WTC11 (cell line): ENCODE measurements at places on chromosomes 5 and 9. TPM values are rescaled to one million over a fixed set of nuclear protein-coding genes. Genes with fewer than 3 reads are reported as not detected.

DNA sequence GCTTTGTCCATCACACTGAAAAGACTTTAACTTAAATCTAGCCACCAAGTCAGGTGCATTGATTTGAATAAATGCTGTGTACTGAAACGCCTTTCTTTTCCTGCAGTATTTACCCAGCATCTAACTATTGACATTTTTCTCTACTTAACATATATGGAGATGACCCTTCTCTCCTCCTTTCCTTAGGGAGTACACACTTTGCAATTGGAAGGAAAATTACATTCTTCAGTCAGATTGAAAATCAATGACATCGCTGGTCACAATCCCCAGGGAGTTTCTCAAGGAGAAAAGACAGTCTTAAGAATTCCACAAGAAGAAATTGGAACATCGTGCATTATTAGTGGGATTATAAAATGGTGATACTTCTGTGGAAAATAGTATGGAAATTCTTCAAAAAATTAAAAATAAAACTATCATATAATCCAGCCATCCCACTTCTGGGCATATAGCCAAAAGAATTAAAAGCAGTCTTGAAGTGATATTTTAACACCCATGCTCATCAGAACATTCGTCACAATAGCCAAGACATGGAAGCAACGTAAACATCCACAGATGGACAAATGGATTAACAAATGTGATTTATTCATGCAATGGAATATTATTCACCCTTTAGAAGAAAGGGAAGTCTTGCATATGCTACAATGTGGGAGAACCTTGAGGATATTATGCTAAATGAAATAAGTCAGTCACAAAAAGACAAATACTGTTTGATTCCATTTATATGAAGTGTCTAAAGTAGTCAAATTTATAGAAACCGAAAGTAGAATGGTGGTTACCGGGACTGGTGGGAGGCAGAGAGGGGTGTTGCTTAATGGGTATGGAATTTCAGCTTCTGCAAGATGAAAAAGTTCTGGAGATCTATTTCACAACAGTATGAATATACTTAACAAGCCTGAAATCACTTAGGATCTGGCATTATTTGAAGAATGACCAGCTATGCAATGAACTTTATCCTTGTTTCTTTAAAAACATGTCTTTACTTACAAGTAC is 14.3 kb upstream of the FREM1 start:
- no peak for DNase-seq
- no peaks in the 10 kb centered on the region for H3K4me1 ChIP-seq
- no peaks in the 10 kb centered on the region for H3K27me3 ChIP-seq
- H3K36me3 ChIP-seq = no peaks in the 10 kb centered on the region
- no peak overlapping the region for H3K27ac ChIP-seq

The TAS2R1 gene
- total RNA-seq = not detected in 3 replicates

DNA sequence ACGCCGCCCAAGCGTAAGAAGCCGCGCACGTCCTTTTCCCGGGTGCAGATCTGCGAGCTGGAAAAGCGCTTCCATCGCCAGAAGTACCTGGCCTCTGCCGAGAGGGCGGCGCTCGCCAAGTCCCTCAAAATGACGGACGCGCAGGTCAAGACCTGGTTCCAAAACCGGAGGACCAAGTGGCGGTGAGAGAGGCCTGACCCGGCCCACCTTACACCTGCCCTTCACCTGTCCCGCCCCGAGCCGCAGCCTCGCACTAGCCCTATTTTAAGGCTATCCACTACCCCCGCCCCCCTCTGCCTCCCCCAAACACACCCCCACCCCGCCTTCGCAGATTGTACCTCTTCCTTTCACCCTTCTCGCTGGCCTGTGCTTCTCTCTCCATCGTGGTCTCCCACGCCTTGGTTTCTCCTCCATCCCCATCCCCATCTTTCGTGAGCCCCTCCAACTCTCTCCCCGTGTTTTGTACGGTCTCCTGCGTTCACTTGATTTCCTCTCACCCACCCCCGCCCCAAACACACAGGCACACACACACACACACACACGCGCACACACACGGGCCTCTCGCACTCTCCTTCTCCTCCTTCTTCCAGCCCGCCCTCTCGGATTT is 1.3 kb downstream of the TLX3 start:
- no peaks in the 10 kb centered on the region for H3K36me3 ChIP-seq
- peak; percentile 80 for DNase-seq
- peaks cover 98% of the 10 kb centered on the region for H3K27me3 ChIP-seq
- H3K4me3 ChIP-seq = peak overlapping the region; percentile 54
- peaks cover 43% of the 10 kb centered on the region for H3K4me1 ChIP-seq
- no peak overlapping the region for H3K27ac ChIP-seq

DNA sequence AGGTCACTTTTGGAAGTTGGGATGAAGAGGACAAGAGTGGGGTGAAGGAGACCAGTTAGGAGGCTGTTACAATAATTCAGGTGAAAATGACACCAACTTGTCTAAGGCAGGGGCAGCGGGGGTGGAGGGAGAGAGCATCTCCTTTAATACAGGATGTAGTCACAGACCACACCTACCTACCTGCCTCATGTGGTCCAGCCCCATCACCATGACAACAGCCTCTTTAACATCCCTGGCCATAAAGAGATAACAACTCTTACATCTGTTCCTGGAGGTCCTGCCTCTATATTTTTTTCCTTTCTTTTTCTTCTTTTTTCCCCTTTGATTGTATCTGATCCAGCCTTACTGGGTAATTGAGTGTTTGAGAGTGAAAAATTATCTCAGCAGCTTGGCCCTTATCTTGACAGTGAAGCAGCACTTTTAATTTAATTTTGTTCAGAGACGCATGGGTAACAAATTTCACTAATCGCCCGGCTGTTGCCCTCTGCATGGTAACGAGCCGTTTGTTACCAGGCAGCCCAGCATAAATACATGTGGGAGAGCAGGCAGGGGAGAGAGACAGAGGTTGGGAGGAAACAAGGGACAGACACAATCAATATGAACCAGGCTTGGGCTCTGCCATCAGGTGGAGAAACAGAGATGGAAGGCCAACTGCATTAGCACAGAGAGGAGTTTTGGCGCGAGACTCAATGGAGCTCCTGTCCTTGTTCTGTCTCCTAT is 338.1 kb downstream of the ASTN2 start:
- H3K4me1 ChIP-seq = peaks cover 47% of the 10 kb centered on the region
- no peak overlapping the region for H3K4me3 ChIP-seq
- DNase-seq = peak; percentile 15

- H3K4me3 ChIP-seq = no peak overlapping the region
- H3K27me3 ChIP-seq = no peaks in the 10 kb centered on the region
- H3K27ac ChIP-seq = no peak overlapping the region
- peaks cover 11% of the 10 kb centered on the region; the same call in 1 of the 2 replicates for H3K36me3 ChIP-seq
Measured at GRCh38 chr5:75335952-75336614, 937 bp upstream of the HMGCR start.

DNA sequence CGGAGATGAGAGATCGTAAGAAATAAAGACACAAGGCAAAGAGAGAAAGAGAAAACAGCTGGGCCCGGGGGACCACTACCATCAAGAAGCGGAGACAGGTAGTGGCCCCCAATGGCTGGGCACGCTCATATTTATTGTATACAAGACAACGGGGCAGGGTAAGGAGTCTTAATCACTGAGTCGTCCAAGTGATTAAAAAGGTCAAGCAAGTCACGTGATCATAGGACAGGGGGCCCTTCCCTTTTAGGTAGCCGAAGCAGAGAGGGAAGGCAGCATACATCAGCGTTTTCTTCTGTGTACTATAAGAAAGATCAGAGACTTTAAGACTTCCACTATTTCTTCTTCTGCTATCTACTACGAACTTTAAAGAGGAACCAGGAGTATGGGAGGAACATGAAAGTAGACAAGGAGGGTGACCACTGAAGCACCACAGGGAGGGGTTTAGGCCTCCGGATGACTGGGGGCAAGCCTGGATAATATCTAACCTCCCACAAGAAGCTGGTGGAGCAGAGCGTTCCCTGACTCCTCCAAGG is 24.6 kb upstream of the QSOX2 start:
- peaks cover 22% of the 10 kb centered on the region for H3K4me1 ChIP-seq
- H3K27me3 ChIP-seq = no peaks in the 10 kb centered on the region; the same call in 1 of the 2 replicates

DNA sequence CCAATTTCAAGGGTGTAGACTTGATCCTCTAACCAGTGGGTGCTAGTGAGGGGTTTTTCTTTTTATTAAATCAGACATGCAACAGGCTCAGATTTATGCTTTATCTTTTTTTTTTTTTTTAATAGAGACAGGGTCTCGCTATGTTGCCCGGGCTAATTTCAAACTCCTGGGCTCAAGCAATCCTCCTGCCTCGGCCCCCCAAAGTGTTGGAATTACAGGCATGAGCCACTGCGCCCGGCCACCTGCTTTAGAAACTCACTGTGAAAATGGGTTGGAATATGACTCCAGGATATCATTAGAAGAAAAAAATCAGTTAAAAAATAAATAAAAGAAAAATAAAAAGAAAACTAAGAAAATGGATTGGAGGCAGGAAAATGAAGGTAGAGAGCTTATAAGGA is 50.7 kb downstream of the STOM start:
- no peaks in the 10 kb centered on the region for H3K27me3 ChIP-seq
- no peaks in the 10 kb centered on the region for H3K4me1 ChIP-seq
- H3K27ac ChIP-seq = no peak overlapping the region

DNA sequence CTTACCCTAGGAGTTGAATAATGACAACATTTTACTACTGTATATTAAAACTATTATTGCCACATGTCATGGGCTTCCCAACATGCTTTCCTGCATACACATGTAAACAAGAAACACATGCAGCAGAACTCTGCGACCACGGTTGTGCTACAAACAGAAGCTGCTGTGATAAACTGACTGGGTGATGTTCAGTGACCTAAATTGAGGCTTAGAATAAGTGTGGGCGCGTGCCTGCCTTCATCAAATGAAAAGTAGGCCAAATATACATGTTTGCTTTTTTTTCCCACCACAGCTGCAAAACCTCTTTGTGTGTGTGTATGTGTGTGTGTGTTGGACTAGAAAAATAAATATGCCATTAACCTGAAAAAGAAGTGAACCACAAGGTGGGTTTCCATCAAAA is 1202.1 kb downstream of the PTPRD start:
- H3K4me1 ChIP-seq = peaks cover 30% of the 10 kb centered on the region
- no peak overlapping the region for H3K4me3 ChIP-seq
- H3K36me3 ChIP-seq = peaks cover 7% of the 10 kb centered on the region
- no peaks in the 10 kb centered on the region for H3K27me3 ChIP-seq
- no peak for DNase-seq
- H3K27ac ChIP-seq = no peak overlapping the region
